Muscle of leg (tissue), 16 donors: ENCODE measurements at places on chromosomes 11 and 22. TPM values are rescaled to one million over a fixed set of nuclear protein-coding genes. Genes with fewer than 3 reads are reported as not detected.
A peak's percentile ranks its signal among the peaks of the same experiment; 100 is the strongest.

The CHRDL2 gene
- polyA plus RNA-seq = 1.7 TPM

The UCP3 gene
- 7.7 TPM for polyA plus RNA-seq

The VPREB3 gene
- 1.0 TPM for polyA plus RNA-seq

The PTDSS2 gene
- 26.7 TPM for polyA plus RNA-seq

The MRGPRX1 gene
- polyA plus RNA-seq = not detected

The DTX4 gene
- 20.2 TPM for polyA plus RNA-seq

The EFEMP2 gene
- 90.2 TPM for polyA plus RNA-seq

The UBQLN3 gene
- not detected for polyA plus RNA-seq

The C11orf42 gene
- polyA plus RNA-seq = 0.18 TPM

The SULT4A1 gene
- 0.92 TPM for polyA plus RNA-seq

The TSGA10IP gene
- polyA plus RNA-seq = not detected

The CATSPERZ gene
- polyA plus RNA-seq = not detected

DNA sequence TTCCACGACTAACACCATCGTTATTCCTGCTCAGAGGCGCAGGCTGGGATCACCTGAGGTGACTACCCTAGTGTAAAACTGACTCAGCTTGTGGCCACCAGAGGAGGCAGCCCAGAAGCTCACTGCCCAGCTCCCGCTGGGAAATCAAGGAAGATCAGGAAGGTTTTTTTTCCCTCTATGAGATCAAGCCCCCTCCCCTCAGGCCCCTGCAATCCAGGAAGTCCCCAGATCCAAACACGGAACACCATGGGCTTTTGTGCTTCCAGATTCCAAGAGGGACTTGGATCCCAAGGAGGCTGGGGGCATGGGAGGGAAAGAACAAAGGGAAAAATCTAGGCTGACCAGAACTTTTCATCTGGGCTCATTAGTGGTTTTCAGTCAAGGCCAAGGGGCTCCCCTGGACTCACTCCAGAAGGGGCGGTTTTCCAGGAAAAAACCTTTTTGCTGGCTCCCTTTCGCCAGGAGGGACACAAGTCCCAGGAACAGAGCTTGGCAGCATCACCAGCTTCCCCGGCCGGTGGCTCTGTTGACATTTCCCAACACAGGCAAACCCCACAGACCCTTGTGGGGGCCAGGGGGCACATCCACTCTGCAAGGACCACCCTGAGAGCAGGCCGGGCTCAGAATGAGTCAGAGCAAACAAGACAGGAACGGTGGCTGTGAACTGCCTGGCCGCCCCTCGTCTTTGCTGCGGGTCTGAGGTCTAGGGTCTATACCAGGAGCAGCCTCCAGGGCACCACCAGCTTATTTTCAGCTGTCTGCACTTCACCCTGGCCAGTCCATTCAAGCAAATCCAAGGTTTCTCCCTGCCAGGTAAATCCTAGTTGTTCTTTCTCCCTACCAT is 36.8 kb downstream of the MYH9 start:
- DNase-seq = no peak

DNA sequence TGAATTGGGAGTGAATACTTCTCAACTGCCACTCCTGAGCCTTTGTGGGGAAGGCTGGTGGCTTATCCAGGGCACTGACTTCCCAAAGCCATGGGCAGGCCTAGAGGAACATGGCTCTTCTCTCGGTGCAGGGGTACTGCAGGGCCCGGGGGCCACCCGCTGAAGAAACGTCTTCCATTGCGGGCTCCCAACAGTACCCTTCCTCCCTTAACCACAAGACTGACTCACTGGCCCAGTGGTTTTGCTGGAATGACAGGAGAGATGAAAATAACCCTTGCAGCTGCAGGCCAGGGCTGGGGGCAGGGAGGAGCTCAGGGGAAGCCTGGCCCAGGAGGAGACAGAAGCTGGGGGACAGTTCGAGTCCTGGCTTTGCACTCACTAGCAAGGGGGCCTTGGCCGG is 13.5 kb downstream of the TXN2 start:
- DNase-seq = no peak

DNA sequence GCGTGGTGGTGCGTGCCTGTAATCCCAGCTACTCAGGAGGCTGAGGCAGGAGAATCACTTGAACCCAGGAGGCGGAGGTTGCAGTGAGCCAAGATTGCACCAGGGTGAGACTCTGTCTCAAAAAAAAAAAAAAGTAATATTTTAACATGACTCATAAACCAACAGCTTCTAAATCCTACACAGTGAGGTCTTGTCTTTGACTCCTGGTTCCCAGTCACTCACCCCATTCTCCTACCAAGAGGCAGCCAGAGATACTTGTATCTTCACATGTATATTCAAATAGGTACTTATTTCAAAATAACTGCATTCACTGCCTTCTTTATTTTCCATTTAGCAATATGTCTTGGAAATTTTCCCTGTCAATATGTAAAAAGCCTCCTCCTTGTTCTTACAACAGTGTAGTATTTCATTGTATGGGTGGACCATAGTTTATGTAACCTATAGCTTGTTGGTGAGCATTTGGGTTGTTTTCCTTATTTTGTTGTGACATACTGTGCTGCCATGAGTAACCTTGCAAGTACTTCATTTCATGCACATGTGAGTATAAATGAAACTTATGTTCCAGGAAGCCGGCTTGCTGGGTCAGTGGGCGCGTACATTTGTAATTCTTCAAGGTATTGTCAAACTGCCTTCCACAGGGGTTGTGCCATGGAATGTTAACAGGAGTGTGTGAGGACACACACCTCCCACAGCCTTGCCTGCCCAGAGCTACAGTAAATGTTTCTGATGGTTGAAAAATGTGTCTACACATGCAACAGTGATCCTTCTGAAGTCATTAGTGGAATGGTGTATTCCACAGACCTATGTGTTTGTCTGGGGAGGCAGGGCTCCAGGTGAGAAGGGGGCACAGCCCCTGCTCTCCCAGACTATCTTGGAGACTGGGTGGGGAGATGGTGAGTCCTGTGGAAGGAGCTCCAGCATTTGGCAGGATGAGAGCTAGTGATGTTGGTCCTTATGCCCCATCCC is 47.9 kb downstream of the OSBP2 start:
- no peak for DNase-seq

GRCh38 chr22:30884211-30885000 is 84.2 kb downstream of the MORC2 start:
- DNase-seq = no peak

- DNase-seq = no peak
These were observed 209.8 kb upstream of the MTNR1B start for GRCh38 chr11:92759571-92760214.

DNA sequence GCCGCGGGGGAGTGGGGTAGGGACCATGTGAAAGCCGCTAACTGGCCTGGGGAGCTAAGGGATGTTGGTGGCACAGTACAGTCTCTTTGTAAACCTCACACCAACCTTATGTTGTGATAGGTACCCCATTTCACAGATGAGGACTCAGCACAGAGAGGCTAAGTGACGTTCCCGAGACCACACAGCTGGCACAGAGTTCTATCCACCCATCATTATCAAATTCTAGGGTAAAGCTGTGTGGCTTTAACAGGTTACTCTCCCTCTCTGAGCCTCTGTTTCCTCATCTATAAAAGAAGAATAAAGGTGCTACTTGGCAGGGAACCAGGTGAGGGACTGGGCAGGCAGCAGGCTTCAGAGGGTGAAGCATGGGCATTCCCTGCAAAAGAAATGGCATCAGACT is 1.4 kb upstream of the GDPD5 start:
- DNase-seq = no peak

- DNase-seq = no peak
These were observed 8.1 kb downstream of the RIC8A start for GRCh38 chr11:215581-216037.

GRCh38 chr22:25628494-25628893 is 64.0 kb downstream of the GRK3 start:
- no peak for DNase-seq

GRCh38 chr22:50422961-50423815 is 51.6 kb downstream of the SBF1 start:
- DNase-seq = no peak

DNA sequence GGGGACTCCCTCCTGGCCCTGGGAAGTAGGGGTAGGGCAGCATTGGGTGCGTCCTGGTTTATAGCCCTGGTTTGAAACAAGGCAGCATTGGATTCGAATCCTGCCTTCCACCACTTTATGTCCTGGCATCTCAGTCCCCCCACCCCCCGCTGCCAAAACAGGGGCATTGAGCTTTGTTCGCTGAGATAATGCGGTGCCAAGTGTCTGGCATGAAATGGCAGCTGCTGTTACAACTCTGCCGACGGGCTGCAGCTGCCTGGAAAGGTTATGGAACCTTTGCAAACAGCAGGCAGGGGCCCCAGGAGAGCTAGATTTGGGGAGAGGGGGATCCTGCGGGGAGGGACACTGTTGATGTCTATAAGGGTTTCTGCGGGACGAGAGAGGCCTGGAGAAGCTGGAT is 1.9 kb downstream of the TST start:
- peak; percentile 41 for DNase-seq

DNA sequence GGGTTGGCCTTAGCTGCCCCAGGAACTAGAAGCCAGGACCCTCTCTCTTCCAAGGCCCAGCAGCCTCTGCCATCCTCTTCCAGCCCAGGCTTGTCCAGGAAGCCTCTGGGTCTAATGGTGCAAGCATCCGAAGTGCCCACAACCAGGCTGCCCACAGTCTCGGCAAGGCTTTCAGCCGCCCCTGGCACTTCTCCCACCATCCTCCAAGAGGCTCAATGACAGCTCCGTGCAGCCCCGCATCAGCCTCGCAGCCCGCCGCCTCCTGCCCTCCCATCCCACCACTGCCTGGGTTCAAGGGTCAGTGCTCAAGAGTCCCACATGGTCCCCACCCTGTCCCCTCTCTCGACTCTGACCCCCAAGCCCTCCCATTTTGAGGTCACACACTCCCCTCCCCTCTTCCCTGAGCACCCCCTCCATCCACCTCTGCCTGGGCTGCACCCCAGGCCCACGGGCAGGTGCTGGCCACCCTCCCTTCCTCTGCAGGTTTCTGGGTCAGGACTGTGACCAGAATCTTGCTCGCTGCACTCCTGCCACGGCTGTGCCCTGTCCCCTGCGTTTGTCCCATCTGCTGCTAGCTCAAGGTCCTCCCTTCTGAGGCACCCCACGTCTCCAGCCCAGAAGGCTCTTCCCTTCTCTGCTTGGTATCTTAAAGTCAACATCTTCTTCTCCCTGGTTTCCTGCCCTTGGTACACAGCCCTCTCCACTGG is 17.2 kb downstream of the IFITM10 start:
- no peak for DNase-seq

DNA sequence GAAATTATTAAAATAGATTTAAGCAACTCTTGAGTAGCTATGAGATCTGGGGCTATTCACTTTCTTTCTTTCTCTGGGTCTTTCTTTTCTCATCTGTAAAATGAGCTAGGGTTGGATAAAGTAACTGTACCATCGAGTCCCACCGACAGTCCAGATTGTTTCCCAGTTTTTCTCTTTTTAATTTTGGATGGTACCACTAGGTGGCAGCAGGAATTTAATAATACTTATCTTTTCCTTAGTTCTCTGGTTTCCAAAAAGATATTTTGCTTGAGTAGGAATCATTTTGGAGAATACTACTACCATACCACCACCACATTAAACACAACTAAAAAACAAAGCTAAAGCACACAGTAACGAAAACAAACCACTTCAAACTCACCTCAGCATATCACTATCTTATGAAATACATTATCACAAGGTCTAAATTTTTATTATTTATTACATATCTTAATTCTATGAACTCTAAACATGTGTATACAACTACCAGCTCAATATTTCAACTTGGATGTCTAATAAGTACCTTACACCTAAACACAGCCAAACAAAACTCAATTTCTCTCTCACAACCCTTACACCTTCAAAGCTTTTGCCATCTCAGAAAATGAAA is 584.0 kb downstream of the KCNA4 start:
- DNase-seq = peak; percentile 21

DNA sequence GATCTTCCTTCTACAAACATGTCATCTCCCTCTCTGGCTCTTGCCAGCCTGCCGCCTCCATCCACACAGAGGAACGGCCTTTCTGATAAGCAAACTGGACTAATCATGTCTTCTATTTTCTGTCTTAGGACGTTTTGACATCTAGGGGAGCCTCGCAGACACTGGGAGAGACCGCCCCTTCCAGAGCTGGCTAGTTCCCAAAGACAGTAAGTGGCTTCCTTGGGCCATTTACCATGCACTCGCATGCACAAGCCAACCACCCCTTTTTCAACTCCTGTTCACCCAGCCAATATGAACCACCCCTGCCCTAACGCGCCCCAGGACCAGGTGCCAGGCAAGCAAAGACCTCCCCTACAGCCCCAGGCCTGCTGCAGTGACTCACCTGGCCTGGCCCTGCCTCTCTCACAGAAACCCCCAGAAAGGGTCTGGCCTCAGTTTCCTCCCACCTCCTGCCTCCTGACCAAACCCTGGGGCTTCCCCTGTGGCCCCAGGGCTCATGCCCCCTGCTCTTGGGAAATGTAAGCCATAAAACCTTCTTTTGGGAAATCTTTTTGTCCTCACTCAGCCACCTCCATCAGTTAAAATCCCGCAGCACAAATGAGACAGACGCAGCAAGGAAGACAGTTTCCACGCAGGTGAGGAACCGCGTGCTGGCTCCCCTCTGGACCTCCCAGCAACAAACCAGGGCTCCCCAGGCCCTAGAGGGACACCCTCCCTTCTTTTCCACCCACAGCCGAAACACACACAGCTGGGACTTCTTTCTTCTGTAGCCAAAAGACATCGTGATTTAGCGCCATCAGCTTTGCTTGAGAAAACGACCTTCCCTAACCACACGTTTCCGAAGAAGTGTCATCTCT is 38.5 kb downstream of the SHANK2 start:
- no peak for DNase-seq

DNA sequence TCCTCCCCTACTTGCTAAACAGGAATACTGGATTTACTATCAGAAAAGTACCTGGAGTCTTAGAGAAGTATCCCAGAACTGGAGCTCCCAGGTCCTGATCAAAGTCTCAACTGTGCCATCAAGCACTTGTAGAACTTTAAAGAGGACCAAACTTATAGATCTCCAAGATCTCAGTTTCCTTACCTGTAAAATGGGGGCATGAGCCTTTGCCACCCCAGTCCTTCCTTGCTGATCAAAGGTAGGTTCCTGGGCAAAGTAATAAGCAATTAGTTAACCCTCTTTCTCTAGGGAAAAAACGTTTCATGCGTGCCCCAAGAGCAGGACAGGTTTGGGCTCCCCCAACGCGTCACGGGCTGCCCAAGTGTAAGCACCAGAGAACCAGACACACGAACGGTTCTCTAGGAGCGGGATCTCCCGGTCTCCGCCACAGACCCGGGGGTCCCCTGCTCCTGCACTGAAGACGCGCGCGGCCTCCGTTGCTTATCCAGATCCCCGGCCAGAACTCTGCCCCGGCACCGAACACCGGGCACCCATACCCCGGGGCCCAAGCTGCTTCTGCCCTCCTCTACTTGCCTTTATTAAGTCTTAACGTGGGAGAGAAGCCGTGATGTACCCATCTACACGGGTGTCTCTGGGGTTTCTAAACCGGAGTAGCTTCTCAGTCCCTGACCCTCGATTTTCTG is 505 bp downstream of the ZNF214 start:
- peak; percentile 7 for DNase-seq

DNA sequence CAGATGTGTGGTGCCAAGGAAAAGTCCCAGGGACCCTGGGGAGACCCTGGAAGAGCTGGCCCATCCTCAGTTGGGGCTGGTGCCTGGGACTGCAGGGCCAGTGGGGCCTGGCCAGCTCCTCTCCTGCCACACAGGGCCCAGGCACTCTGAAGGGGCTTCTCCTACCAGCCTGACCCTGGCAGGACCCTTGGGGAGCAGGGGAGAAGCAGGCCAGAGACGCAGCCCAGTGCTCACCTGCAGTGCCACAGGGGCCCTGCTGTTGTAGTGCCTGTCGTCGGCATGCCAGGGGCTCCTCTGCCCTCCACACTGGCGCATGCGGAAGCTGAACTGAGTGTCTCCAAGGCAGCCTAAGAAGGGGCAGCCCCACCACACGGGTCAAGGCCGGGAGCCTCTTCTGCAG is 9.1 kb downstream of the DENND6B start:
- no peak for DNase-seq

- no peak for DNase-seq
These were observed 808 bp upstream of the IFITM2 start for GRCh38 chr11:306645-307371.
